ENCODE measurements at places on chromosomes 2 and 18.

- no peak for DNase-seq
Observed at GRCh38 chr18:59918320-59918755, 18.5 kb downstream of the PMAIP1 start.

GRCh38 chr2:161316701-161317100, 8.5 kb downstream of the PSMD14 start:
- no peak for DNase-seq

- DNase-seq: peak; percentile 84
Observed at GRCh38 chr2:96157649-96158553, 12.7 kb upstream of the DUSP2 start.

GRCh38 chr2:47217277-47217676, 62.2 kb upstream of the STPG4 start:
- no peak for DNase-seq

DNA sequence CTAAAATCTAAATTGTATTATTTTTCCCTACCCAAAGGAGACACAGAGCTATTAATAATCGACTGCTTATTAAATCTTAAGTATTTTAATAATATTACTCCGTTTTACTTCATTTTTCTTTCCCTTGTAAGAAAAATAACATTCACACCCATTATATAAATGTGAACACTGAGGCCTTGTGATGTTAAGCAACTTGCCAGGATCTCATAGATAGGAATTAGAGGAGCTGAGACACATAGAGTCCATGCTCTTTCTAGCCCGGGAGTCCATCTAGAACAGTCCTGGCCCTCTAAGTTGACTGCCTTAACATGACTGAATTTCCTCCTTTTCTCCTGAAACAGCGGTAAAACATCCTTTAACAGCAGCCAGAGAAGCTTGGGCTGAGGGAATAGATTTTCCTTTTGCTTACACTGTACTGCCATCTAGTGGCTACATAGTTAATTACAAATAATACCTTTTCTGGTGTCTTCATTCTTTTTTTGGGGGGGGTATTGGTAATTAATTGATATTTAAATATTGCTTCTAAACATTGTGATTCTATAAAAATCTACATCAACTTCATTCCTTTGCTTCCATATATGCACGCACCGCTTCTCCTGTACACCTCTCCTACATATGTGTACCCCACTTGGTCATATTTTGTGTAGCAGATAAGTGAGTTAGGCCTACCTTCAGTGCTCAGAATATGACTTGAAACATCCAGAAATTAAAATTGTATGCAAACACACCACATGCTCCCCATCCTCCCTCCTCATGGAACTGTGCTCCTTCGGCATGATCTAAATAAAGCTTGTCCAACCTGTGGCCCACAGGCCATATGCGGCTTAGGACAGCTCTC, 125.8 kb upstream of the HNMT start:
- DNase-seq: no peak

DNA sequence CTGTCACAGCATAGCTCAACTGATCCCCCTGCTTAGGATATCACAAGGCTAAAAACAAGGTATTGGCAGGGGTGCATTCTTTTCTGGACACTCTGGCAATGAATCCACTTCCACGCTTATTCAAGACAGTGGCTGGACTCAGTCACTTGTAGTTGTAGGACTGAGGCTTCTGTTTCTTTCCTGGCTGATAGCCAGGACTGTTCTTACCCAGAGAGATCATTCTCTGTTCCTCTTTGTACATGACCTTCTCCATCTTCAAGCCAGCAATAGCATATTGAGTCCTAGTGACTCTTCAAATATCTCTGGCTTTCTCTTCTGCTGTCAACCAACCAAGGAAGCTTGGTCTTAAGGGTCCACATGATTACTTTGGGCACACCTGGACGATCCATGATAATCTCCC, 241.3 kb downstream of the RBM43 start:
- no peak for DNase-seq

DNA sequence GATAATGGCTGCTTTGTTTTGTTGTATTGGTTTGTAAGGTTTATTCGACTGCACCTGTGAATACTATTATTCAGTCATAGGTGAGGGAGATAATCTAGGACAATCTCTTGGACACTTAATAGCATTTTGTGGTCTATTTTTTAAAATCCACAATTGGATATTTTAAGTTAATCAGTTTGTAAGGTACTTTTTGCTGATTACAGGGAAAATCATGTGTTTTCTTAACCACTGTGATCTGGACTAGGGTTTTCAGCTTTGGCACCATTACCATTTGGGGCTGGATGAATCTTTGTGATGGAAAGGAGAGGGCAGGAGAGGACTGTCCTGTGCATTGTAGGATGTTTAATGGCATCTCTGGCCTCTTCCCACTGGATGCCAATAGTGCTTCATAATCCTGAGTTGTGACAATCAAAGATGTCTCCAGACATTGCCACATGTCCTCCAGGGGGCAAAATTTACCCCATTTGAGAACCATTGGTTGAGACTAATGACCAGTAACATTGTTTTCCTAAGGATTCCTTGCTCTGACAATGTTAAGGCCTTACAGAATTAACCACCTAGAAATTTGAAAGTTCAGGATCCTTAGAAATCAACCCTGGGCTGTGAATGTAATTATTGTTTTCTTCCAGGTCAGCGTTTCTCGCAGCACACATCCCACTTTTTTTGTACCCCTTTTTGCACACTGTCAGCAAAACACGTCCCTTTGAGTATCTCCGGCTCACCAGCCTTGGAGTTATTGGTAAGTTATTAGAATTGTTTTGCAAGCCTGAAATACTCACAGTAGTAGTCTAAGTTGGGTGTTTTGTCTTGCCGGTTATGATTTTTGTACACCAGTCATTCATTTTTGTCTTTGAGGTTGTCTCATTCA, 15.6 kb downstream of the CNOT9 start:
- DNase-seq: no peak

- no peak for DNase-seq
Observed at GRCh38 chr2:120876526-120877280, 141.0 kb downstream of the GLI2 start.

DNA sequence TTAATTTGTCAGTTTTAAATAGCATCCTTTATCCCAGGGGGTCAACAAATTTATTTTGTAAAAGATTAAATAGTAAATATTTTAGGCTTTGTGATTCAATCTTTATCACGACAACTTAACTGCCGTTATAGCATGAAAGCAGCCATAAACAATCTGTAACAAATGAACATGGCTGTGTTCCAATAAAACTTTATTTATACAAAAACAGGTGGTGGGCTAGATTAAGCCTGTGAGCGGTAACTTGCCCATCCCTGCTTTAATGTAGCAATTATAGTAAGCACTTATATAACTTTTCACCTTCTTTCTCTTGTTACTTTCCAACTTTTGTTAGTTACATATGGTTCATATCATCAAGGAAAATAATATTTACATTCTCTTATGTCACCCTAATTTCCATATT, 121.9 kb downstream of the ATL2 start:
- DNase-seq: no peak

DNA sequence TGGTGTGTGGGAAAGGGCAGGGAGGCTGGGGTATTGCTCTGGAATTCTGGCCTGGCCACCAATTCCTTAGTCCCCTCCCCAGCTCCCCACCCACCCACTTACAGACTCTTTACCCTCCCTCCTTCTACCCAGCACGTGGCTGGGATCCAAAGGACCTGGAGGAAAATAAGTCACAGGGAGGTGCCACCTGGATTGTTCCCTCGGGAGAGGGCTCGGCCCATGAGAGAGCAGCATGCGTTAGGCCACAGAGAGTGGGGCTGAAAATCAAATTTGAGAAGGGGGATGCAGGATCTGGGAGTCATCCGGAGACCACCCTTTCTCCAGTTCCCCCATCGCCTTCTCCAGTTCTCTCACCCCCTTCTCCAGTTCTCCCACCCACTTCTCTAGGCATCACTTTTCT, 3.0 kb downstream of the ASPRV1 start:
- DNase-seq: no peak

DNA sequence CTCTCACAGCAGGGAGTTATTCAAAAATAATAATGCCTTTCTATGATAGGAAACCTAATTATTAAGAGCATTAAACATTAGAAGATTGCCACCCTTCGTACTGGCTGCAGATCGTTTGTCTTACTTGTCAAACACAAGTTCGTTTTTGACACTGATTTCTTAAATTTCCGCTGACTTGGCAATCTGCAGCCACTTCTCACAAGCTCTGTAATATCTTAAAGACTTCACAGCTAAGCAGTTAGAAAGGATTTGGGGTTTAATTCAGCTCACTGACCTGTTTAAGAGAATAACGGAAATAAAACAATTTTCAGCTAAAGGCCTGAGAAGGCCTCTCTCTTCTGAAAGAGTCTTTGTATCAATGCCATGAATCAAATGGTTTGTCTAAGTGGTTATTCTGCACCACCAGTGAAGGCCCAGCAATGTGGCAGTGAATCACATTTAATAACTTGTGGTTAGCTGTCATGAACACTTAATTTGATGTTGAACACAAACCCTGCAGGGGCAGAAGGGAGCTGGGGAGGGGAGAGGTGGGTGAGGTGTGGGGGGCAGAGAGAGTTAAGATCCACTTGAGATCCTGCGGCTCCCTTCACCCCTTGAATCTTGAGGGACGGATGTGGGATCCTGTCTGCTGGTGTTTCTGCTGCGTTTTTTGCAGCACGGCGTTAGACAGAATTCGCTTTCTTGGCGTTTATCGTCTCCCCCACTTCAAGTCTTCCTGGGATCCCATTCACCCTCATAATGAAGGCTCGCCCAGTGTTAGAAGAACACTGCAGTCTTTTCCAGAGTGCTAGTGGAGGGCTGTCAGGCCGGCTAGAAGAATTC, 145.4 kb upstream of the SATB2 start:
- no peak for DNase-seq

DNA sequence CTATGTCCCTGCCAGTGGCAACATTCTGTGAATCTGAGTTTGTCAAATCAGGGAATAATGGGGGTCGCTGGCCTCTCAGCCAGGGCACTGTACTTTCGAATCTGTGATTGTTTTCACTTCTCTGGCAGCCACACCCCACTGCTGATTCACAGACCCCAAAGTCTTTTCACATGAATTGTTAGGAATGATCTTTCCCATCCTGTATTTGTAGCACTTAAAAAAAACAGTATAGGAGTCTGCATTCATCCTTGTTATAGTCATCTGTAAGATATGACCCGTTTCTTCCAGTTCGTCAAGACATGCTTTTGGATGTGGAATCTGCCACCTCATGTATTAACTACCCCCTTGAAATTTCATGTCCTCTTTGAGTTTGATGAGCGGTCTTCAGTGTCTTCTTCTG, 928 bp downstream of the NAGK start:
- DNase-seq: no peak

DNA sequence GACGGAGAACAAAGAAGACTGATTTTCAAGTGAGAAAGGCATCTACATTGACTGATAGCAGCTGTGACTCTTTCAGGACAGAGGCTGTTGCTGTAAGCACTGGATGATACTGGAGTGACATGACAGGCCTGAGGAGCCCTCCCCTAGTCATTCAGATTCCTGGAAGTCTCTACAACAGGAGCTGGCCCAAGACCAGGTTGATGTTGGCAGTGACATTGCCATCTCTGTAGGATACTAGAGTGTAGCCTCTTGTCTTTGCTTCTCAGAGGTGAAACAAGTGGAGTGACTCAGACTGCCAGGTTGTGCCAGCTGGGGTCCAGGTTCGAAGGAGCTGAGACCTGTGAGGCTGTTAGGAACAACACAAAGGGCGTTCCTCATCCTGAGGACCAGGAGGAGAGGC, 44.7 kb upstream of the SH3RF3 start:
- DNase-seq: no peak

GRCh38 chr2:30217644-30218337, 13.5 kb upstream of the LBH start:
- DNase-seq: no peak

DNA sequence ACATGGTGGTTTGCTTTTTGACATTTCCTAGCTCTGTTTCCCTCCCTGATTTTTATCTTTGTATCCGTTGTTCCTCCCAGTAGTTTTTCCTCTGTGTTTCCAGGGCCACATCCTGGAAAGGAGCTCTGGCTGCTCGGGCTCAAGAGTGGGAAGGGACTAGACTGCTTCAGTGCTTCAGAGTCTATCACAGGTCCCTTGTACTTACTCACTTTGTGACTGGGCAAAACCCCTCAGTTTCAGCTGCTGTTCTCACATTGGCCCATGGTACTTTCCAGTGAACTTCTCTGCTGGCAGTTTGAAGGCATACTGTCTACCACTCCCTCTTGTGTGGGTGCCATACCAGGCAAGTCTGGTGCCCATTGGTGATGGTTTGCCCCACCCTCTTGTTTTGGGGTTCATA, 7.5 kb upstream of the STAMBP start:
- DNase-seq: no peak

GRCh38 chr2:134089454-134089853, 164.4 kb upstream of the MGAT5 start:
- no peak for DNase-seq

DNA sequence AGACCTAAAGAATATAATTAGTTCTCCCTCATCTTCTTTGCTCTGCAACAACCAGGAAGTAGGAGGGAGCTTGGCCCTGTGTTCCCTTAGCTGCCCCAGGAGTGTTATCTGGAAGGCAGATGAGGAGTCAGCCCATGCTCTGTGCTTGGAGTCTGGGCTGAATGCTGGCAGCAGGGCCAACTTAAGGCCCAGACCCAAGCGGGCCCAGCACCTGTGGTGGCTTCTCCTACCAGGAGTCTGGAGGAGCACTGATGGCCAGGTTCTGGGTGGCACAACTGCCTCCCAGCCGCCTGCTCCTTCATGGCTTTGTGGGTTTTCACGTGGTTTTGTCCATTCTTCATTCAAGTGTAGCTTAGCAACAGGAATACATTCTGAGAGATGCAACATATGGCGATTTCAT, 1910.7 kb upstream of the LRRTM1 start:
- no peak for DNase-seq

DNA sequence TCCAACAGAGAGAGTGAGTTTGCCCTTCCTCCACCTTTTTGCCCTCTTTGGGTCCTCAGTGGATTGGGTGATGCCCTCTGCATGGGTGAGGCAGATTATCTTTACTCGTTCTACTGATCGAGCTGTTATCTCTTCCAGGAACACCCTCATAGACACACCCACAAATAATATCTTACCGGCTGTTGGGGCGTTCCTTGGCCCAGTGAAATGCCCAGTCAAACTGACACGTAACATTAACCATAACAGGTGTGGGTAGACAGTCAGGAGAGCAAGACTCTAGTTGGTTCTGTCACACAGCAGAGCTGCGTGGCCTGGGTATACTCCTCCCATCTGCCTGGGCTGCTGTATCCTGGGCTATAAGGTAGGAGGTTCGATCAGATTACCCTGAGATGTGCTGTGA, 144.1 kb downstream of the AGAP1 start:
- DNase-seq: no peak

- no peak for DNase-seq
Observed at GRCh38 chr2:26471766-26472706, 5.9 kb downstream of the OTOF start.

DNA sequence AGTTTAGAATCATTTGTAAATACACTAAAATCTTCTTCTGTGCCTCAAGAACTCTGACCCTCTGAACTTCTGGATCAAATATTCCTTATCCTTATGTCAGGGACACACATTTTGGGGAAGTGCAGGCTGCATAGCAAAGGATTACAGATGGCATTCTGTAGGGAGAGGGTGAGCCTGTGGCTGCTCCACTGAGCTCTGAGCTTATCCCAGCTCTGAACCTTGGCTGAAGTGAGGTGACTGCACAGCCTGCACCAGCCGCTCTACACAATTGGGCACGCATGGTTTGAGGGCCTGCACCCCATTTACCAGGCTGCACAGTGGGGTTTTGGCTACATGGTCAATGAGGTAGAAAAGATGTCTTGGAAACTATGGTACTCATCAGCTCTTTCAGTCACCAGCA, 251.6 kb downstream of the GALR1 start:
- DNase-seq: no peak

Data from activated T-helper 1 cell treated with anti-CD3 and anti-CD28 coated beads, Interleukin-2, amount 50 U/mL, for 16 hours (primary cell).